ENCODE measurements at places on chromosomes 12 and 14.

DNA sequence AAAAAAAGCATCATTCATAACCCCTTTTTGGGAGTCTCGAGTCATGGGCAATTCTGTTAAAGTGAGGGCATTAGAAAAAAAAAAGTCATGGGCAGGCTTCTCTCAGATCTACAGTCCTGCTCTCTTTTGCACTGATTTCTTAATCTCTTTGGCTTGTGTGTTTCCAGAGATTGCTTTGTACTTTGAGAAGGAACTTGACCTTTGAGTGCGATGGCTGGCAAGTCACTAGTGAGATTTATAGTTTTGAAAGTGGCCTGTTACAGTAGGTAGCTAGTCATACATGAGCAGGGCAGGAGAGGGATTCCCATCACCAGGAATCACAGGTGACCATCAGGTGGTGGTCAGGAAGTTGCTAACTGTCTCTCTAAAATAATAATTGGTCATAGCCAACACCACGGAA lies 119.6 kb downstream of the KCNMB4 start:
- no peak for DNase-seq

DNA sequence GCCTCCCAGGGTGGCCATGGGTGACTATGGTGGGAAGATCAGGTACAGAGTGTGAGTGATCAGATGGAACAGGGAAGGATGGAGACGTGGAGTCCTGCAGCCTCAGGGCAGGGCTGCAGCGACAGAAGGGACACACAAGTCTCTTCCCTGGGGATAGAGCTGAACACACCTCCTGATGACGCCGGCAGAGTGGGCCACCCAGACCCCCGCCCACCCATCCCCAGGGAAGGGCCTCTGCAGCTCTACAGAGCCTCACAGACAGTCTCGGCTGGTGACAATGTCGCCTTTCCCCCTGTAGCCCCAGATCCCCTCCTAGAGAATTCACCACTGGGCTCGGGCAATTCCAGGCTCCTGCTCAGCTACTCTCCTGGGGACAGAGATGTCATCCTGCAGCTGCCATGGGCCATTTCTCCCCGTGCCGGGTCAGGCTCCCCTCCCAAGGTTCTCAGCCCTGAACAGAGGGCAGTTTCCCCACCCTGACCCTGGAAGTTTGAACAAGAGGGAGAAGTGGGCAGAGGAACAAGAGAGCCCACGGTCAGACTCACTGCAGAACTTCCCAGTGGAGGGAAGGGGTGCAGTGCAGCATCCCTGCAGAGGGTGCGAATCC lies 115.7 kb downstream of the NCOR2 start:
- no peak for DNase-seq

DNA sequence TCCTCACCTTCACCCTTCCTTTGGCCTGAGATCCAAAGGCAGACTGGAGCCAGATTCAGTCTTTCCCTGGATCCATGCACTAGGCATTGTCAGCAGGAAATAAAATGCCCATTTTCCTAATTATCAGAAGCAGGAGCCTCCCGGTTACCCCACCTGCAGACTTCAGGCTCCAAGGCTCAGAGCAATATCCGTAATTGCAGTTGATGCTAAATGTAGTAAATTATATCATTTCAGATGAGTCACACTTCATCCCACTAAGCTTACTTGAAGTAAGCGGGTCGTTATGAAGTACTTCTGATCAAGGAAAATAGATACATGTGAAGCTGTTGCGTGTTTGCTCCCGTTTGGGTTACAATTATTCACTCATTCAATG lies 110.7 kb upstream of the SFSWAP start:
- DNase-seq, result no peak

GRCh38 chr12:53502983-53503728 lies 2.1 kb downstream of the TARBP2 start:
- DNase-seq, result no peak

- no peak for DNase-seq
These were observed 17.7 kb upstream of the TSPAN11 start for GRCh38 chr12:30908722-30909348.

GRCh38 chr14:69990323-69990722 lies 111.1 kb downstream of the SMOC1 start:
- DNase-seq, result no peak

DNA sequence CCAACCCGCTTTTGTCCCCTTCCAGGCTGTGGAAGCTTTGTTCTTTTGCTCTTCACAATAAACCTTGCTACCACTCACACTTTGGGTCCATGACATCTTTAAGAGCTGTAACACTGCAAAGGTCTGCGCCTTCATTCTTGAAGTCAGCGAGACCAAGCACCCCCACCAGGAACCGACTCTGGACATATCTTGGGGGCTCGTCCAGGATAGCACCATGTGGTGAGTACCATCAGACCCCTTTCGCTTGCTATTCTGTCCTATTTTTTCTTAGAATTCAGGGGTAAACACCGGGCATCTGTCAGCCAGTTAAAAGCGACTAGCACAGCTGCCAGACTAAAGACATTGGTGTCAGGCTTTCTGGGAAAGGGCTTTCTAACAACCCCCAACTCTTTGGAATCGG lies 137.6 kb upstream of the PPFIA2 start:
- DNase-seq, result no peak

DNA sequence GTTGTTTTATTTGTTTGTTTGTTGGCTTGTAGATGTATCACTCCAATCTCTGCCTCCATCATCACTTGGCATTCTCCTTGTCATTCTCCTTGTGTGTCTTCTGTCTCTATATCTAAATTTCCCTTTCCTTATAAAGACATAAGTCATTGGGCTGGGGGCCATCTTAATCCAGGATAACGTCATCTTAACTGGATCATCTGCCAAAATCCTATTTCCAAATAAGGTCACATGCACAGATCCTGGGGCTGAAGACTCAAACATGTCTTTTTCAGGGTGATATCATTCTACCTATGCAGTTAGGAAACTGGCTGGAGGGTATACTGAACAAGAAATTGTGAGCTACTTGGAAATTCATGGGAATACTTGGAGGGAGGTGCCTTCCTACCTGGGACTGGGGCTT lies 8.7 kb upstream of the CCDC60 start:
- no peak for DNase-seq

DNA sequence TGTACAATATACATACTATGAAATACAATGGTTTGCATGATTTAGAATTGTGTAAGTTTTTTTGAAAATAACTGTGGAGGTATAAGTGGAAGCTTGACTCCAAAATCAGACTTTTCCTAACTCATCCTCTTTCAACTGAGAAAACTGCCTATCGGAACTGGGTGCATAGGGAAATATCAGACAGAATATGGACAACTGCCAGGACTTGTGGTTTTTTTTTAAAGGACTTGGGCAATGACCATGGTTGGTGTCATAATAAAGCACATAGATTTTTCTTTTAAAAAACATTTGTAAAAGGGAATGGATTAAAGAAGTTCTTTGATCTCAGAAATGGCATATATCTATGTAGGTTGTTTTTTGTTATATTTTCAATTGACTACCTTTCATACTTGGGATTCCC lies 53.3 kb upstream of the LRRK2 start:
- no peak for DNase-seq

- DNase-seq, result no peak
These were observed 15.8 kb downstream of the NID2 start for GRCh38 chr14:52053044-52053443.

- no peak for DNase-seq
These were observed 135.9 kb downstream of the C12orf75 start for GRCh38 chr12:105466231-105466900.

- DNase-seq, result no peak
These were observed 986.4 kb downstream of the AACS start for GRCh38 chr12:126051611-126052107.

GRCh38 chr14:74737753-74738325 lies 24.9 kb downstream of the FCF1 start:
- DNase-seq, result no peak

DNA sequence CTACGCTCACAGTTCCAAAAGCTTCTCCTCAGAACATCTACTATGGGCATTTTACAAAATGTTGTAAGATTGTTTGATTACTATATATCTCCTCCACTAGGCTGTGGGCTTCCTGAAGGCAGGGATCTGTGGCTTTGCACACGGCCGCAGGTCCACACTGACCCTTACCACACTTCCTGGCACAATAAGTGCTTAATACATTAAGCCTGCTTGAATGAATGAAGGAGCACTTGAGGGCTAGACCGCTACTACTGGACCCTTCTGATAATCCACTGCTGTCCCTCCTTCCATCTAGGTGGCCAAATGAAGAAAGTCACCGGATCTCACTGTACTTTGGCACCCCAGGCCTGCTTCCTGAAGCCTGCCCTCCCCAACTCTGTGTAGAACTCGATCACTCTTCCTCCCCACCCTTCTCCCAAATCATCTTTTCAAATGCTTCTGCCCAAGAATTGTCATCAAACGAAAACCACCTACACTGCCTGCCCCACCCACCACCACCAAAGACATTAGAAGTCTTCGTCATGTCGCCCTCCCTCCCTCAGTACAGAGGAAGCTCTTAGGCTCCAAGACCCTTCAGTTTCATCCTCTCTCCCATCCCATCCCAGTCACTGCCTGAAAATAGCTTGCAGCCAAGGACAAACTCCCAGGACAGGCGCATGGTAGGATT lies 596 bp upstream of the ZBTB39 start:
- DNase-seq, result no peak

- no peak for DNase-seq
These were observed 100.8 kb upstream of the BBS10 start for GRCh38 chr12:76449016-76449415.

DNA sequence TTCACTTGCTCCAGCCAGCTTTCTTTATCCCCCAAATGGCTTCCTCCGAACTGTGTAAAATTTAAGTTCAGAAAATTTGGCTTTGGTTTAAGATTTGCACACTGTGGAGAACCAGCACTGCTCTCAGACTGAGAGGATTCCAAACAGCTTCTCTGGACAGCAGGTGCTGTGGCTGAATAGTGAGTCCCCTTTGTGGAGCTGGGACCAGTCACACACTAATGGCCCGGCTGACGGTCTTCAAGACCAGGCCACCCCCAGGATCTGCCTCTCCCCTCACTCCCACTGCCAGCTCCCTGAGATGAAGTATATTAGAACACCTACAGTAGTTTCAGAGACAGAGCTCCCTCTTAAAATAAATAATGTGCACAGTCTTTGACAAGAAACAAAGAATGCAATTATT lies 267.3 kb downstream of the BCAT1 start:
- DNase-seq, result no peak

- no peak for DNase-seq
These were observed 341.4 kb downstream of the ADAMTS20 start for GRCh38 chr12:43210485-43211192.

DNA sequence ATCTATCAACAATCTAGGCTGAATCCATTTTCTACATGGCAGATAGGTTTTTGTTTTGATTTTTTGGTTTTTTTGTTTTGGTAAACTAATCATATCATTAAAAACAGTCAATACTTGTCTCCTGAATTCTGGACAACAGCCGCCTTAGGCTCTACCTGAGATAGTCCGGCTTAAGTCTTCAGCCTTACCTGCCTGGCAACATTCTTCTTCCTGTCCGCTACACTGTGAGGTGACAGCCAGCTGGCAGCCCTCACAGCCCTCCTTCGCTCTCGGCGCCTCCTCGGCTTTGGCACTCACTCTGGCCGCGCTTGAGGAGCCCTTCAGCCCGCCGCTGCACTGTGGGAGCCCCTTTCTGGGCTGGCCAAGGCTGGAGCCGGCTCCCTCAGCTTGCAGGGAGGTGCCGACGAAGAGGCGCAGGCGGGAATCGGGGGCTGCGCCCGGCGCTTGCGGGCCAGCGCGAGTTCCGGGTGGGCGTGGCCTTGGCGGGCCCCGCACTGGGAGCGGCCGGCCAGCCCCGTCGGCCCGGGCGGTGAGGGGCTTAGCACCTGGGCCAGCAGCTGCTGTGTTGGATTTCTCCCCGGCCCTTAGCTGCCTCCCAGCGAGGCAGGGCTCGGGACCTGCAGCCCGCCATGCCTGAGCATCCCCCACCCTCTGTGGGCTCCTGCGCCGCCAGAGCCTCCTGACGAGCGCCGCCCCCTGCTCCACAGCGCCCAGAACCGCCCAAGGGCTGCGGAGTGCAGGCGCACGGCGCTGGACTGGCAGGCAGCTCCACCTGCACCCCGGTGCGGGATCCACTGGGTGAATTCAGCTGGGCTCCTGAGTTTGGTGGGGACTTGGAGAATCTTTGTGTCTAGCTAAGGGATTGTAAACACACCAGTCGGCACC lies 49.0 kb downstream of the MDGA2 start:
- no peak for DNase-seq

GRCh38 chr12:57430112-57430930 lies 522 bp downstream of the R3HDM2 start:
- no peak for DNase-seq

DNA sequence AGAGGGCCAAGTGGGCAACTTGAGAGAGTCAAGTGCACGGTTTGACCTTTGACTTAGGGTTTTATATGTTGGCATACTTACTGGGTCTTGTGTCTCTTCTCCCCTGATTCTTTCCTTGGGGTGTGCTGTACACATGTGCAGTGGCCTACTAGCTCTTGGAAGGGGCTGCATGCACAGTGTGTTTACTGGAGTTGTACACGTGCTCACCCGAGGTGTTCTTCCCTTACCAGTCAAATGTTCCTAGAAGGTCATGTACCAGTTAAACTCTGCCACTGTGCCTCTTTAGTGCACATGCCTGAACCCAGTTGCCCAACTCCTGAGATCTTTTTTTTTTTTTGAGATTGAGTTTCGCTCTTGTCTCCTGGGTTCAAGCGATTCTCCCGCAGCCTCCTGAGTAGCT lies 9.2 kb upstream of the DTD2 start:
- no peak for DNase-seq

DNA sequence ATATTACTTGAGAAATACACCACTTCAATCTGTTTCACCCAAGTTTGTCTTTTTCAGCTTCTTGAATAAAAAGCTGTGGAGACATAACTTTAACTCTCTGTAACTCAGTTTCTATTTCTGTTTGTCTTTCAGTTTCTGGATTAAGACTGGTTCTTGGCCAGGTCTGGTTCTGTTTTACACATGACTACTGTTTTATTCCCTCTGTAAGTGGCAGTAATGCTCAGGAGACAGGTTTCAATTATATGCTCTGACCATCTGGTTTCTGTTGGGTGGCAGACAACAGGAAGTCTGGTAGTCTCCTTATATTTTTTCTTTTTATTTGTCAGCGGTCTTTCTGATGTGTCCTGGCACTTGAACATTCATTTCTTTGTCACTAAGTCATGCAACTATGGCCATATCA lies 102.9 kb downstream of the RPS29 start:
- no peak for DNase-seq

DNA sequence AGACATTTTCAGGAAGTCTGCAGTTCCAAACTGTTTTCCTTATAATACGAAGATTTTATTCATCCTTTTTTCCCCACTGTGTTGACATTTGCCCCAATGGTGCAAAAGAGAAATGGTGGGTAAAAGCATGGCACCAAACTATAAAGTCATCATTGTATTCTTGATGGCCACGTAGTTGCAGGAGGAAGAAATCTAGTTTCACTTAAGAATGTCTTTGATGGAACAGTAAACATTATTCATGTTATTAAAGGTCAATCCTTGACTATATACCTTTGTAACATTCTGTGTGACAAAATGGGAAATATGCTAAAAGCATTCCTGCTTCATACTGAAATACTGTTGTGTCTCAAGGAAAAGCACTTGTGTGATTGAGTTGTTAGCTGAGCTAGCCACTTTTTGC lies 80.1 kb downstream of the PRKCH start:
- no peak for DNase-seq
